ENCODE measurements at places on chromosomes 13 and 19.
A peak's percentile ranks its signal among the peaks of the same experiment; 100 is the strongest.

DNA sequence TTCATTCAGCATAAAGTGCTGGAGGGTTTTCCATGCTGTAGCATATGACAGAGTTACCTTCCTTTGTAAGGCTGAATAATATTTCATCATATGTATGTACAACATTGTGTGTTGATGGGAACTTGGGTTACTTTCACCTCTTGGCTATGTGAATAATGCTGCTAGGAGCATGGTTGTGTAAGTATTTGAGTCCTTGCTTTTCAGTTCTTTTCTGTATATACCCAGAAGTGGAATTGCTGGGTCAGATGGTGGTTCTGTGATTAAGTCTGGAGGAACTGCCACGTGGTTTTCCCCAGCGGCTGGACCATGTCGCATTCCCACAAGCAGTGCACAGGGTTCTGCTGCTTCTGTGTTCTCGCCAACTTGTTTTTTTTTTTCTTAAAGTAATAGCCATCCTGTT is 101.2 kb upstream of the TEX29 start:
- no peak for DNase-seq

- DNase-seq = no peak
Observed at GRCh38 chr13:32829269-32829668, 187.0 kb upstream of the KL start.

GRCh38 chr13:27449936-27450828 is at the start of gene MTIF3:
Gene MTIF3 (minus strand): TSS chr13:27450564. CDS start chr13:27440448, 10,116 bp downstream.
- DNase-seq = peak; percentile 93

- no peak for DNase-seq
Observed at GRCh38 chr13:64414381-64414780, 2815.8 kb downstream of the PCDH9 start.

Measured in muscle of back (tissue), 13 donors.